Fibroblast of villous mesenchyme (primary cell): ENCODE measurements at places on chromosomes 3 and 15. TPM values are rescaled to one million over a fixed set of nuclear protein-coding genes. Genes with fewer than 3 reads are reported as not detected.

GRCh38 chr15:38558372-38559059, 6.1 kb downstream of the RASGRP1 start:
- peak; percentile 18 for DNase-seq

GRCh38 chr3:41148478-41148877, 50.8 kb upstream of the CTNNB1 start:
- DNase-seq: no peak

DNA sequence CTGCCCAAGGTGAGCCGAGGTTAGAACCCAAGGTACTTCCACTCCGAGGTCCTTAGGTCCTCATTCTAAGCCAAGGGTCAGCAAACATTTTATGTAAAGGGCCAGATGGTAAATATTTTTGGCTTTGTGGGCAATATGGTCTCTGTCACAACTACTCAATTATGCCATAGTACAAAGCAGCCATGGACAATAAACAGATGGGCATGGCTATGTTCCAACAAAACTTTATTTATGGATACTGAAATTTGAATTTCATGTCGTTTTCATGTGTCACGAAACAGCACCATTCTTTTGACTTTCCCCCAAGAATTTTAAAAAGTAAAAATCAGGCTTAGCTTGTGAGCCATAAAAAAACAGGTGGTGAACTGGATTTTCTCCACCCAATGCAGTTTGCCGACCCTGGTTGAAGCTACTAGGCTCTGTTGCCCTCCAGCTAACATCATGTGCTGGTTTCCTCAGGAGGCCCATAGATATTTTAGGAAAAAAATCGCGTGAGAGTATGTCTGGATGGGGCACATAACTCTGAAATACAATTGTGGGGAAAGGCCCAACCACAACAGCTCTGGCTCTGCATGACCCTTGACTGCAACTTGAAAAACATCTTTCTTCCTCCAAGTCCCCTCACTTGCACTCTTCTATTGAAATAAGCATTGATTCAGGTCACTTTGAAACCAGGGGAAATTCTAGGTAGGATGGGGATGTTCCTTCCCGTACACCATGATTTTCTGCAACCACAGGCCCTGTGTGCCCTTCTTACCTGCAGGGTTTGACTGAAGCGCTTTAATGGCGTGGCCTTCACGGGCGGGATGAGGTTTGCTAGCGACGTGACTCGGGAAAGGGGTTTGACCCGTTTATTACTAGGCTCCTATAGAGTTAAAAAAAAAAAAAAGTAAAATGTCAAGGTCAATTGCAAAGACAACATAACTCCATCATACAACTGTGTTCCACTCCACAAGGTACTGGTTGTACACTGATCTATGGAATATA, 28.5 kb downstream of the ARHGEF3 start:
- no peak for DNase-seq

- DNase-seq: no peak
These were observed 765.7 kb downstream of the DIPK2A start for GRCh38 chr3:144737281-144737680.

Gene AMT
- total RNA-seq: 1.3 and 1.7 TPM in 2 replicates

DNA sequence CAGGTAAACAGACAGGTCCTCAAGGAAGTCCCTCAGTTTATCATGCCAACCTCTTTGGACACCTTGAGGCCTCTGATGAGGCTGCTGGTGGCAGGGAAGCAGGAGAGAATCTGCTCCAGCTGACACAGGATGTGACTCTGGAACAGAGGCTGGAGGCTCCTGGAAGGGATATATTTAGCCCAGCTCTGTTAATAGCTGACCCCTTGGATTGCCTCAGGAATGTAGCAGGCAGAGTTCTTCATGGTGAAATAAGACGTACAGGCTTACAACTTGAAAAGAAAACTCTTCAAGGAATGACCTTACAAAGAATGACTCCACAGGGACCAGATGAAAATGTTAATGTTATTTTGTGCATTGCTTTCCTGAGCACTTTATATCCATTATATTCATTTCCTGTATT, 90.5 kb downstream of the AQP9 start:
- peak; percentile 83 for DNase-seq

GRCh38 chr3:35521196-35521595, 118.1 kb upstream of the ARPP21 start:
- no peak for DNase-seq
